Fibroblast of the aortic adventitia (primary cell): ENCODE measurements at places on chromosomes 4 and X. TPM values are rescaled to one million over a fixed set of nuclear protein-coding genes. Genes with fewer than 3 reads are reported as not detected.

GRCh38 chr4:84547211-84547610, 35.7 kb upstream of the CDS1 start:
- DNase-seq, result no peak

DNA sequence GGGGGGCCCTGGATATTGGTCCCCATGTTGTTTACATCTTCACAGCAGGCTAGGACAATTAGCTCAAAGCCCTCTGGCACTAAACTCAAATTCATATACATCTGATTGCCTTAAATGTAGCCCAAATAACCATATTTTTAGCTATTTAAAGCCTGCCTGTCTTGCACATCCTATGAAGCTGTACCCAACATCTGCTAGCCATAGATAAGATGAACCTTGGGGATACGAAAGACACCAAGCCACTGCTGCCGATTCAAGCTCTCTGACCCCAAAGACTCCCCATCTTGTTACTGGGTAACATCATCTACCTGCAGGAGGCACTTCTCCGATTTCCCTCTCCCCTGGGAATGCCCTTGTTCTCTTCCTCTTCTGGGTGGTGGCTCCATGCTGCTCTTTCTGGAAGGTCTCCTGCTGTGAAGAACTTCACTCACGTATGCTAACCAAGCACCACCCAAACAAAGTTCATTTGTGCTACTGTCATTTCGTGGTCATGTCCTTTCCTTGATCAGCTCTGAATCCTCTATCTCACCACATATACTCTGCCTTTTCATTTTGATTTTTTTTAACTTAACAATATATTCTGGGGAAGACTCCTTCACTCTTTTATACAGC, 107.7 kb upstream of the ATXN3L start:
- DNase-seq, result no peak

Gene CNKSR2
- 0.99 and 4.7 TPM in 2 replicates for total RNA-seq

Gene AASDH
- 16.9 and 23.3 TPM in 2 replicates for total RNA-seq

Gene EXOC1L
- total RNA-seq, result not detected in 2 replicates

DNA sequence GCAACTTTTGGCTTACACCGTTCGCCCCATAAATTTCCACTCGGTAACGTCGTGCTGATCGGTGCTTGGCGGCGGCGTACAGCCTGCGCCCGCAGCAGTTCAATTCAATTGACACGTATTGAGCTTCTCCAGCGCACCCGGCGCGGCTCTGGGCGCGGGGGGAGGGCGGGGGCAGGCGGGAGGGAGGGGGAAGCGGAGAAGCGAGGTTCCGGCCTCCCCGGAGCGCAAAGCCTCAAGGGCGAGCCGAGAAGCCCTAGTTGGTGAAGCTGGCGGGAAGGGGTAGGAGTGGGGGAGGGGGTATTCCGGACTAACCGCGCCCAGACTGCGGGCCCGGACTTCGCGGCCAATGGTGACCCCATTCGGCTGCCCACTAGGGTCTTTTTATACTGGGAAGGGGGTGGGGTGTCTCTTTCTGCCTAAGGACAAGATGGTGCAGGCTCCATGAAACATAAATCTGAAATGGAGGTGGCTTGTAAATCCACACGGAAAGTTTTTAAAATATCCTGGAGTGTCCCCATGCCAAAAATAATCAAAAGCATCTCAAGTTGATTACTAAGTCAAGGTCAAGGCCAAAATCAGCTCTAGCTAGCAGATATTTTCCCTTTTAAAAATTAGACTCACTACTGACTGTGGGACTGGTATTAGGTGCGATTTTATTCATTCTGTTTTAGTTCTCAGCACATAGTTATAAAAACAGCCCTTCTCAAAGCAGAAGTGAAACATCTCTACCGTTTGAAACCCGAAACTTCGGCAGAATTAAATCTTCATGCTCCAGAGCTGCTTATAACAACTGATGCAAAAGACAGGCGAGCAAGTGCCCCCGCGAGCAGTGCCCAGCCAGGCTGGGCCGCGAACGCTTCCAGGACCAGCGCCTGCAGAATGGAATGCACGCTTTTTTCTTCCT, 1.5 kb upstream of the BCOR start:
- no peak for DNase-seq

DNA sequence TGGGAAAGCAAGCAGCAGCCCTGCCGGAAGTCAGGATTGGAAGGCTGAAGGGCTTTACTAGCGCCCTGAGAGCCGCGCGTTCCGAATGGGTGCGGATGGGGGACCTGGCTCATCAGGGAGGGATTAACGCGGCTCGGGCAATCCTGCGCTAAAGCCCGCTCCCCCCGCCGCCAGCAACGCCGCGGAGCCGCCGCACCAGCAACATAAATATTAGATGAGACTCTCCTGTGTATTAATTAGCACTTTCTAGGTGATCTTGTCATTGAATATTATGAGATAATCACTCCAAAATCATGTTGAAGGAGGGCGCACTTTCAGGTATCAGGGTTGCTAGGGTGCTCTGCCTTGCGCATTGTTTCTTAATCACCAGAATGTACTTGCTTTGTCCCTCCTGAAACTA, 357.2 kb upstream of the FAM241A start:
- DNase-seq, result no peak

- peak; percentile 55 for DNase-seq
Observed at GRCh38 chrX:46575991-46576392, 2.4 kb downstream of the CHST7 start.

DNA sequence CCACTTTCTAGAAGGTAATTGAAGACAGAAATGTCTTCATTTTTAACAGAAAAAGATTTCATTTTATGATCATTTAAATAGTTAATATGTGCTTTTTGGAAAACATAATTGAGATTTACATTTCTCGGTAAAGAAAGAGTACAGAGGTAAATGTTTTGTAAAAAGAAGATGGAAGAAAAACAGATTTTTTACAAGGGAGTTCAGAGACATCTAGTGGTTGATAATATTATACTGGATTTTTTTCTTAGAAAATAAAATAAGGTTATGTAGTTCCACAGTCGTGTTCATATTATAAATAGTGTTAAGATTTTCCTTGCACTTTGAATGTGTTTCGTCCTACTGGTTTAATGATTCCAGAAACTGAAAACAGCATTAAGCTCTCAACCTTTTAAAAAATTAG, 60.6 kb downstream of the SMARCA1 start:
- no peak for DNase-seq

DNA sequence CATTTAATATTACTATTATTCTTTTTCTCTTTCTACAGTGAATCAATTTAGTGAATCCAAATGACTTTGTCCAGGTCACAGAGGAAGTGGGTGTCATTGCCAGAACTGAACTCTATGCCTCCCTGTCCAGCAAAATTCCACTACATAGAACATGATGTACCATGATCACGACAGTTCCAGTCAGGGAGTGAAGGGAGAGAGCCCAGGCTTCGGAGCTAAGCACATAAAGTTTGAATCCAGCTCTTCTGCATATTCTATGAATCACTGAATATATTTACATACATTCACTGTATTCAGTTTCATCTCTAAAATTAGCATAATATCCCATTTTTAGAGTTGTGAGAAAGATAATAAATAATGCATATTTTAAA, 17.4 kb downstream of the ARHGEF38 start:
- DNase-seq, result no peak

- DNase-seq, result no peak
Observed at GRCh38 chrX:97358941-97359340, 475.2 kb downstream of the RPA4 start.

Gene CLGN
- total RNA-seq, result 4.1 and 19.3 TPM in 2 replicates

- DNase-seq, result no peak
Observed at GRCh38 chrX:104641176-104641575, 75.2 kb downstream of the IL1RAPL2 start.

DNA sequence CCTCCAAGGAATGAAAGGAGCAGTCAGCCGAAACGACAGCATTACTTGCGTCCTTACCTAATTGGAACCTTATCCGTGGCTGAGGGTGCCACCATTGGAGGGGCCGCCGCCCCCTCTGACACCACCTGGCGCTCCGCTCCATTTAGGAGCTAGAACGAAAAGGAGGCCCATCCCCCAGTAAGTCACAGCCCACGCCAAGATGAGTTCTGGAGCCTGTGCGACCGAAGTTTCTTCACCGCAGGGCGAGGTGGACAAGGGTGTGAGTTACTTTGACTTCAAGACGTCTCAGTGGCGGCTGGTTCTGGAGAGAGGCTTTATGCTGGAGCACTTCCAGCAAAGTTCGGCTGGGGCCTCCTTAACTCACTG, 729 bp upstream of the IRF2 start:
- peak; percentile 66 for DNase-seq

Gene RPL34
- total RNA-seq, result 1,226 and 1,235 TPM in 2 replicates

- DNase-seq, result no peak
Observed at GRCh38 chrX:25343060-25343459, 327.3 kb upstream of the ARX start.

DNA sequence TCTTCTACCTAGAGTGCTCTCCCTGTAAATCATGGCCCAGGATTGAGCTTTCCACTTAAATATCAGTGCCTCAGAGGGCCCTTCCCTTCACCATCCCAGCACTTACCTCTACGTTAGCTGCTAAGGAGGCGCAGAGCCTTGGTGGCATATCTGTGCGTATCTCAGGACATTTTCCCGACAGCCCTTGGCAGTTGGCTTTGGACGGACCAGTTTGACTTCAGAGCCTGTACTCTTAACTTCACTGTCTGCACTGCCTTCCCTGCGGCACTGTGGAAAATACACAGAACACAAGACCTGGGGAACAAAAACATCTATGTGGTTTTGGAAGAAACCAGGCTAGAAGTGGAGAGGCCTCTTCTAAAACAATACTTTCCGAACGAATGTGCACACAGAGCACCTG, 2.4 kb downstream of the TADA2B start:
- no peak for DNase-seq

GRCh38 chr4:189385579-189385978, 555.1 kb upstream of the FRG1 start:
- no peak for DNase-seq

- no peak for DNase-seq
Observed at GRCh38 chr4:103938488-103938887, 218.7 kb upstream of the TACR3 start.

- DNase-seq, result peak; percentile 22
Observed at GRCh38 chrX:108216405-108216804, 124.8 kb downstream of the ATG4A start.
